ENCODE measurements at places on chromosomes 1 and 21.

DNA sequence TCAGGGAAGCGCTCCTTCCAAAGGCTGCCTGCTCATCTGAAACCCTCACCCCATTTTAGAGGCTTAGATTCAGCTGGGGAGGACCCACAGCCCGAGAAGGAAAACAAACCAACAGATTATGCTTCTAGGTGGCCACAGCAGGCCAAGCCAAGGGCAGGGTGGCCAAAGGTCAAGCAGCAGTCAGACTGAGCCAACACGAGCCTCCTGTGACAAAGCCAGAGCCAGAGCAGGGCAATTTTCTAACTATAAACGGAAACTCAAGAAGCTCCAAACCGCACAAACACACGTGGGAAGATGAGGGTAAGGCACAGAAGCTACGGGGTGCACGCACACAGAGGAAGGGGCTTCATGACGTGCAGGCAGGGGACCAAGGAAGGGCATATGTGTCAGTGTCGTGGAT is 64.1 kb downstream of the PLEKHA6 start:
- DNase-seq: no peak

DNA sequence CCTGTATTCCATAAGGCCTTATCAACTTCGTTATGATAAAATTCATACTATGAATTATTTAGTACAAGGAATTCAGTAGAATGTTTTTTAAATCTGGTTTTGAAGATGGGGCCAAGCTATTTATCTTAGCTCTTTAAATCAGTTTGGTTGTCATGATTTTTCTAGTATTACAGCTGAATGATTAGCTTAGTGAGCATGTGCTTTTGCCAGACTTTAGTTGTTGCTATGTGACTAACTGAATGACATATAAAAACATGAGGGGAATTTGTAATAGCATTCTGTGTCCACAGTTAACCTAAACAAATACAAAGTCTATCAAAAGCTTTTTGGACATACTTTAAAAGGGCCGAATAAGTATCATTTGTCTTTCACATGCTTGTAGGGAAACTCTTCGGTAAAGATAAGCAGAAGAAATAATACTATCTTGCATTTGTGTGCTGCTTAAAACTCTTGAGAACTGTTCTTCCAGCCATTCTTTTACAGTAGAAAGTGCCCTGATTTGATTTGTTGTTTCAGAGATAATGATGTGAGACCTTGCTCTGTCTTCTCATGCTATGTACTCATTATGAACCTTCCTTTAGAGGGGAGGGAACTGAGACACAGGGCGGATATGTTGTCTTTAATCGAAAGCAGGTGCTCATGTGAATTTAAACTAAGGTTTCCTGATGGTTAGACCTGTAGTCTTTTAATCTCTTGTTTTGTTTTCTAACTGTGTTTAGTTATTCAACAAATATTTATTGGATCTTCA is 18.8 kb downstream of the NEK7 start:
- DNase-seq: no peak

GRCh38 chr1:7642781-7643529 is 128.1 kb upstream of the VAMP3 start:
- no peak for DNase-seq

- no peak for DNase-seq
These were observed 166.3 kb downstream of the BARHL2 start for GRCh38 chr1:90550626-90551406.

- DNase-seq: no peak
These were observed 52.0 kb downstream of the HLCS start for GRCh38 chr21:36914244-36915013.

DNA sequence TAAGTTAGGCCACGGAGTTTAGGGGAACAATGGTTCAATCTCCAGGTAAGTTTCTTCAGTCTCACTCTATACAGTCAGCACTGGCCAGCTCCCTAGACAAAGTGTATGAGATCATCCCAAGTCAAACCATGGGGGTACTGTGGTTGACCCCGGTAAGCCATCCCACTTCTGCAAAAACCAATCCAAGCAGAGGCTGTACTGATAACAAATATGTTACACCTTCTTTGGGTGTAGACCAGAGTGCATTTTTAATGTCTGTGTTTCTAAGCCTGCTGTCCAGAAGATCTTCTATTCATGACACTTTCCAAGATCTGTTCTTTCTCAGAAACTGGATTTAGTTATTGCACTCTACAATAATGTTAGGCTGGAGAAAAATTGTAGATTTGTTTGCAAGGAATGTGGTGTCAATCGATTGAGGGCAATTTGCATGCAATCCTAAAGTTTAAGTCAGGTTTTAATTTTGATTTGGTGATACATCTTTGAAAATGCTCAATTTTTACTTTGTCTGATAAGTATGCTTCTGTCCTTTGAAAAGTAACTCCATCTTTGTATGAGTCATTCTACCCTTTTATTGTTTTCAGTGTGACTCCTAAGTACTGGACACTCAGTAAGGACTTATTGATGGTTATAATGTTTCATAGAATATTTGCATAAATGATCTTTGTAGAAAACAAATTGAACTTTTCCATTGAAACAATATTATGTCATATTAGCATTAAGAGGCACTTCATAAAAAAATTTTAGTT is 152.4 kb downstream of the HLX start:
- no peak for DNase-seq

DNA sequence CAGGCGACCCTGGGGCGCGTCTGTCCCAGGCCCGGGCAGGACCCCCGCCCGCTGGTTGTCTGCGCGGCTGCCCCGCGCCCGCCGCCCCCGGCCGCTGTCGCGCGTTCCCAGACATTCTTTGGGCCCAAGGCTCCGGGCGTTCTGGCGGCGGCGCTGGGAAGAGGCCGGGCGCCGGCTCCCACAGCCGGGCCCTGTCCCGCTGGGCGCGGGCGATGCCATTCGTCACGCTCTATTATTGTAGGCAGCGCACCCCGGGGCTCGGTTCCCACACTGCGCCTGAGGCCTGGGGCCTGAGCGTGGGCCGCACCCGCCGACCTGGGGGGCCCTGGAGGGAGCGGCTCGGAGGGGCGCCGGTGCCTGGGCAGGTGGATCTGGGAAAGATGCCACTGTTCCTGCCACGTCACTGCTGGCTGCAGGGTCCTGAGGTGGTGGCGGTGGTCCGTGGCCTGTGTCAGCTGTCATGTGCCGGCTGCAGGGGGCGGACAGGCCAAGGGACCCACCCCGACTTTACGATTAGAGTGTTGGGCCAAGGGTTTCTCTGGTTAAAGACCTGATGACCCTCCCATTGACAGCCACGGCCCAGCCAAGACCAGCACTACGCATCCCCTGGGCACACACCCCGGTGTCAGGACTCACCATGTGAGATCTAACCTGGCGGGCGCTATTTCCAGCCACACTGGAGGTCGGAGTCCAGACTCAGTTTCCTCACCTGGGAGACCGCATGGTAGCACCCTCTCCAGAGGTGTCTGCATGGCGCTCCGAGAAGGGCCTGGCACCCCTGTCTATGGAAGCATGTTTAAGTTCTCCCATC is 55.1 kb upstream of the ADARB1 start:
- no peak for DNase-seq

- DNase-seq: no peak
These were observed 36.9 kb downstream of the EIF2D start for GRCh38 chr1:206575165-206575893.

GRCh38 chr1:58933599-58933926 is 149.7 kb upstream of the JUN start:
- no peak for DNase-seq

- DNase-seq: no peak
These were observed 403.3 kb downstream of the KCTD3 start for GRCh38 chr1:215970406-215970805.
